ENCODE measurements at places on chromosomes 5 and 9. TPM values are rescaled to one million over a fixed set of nuclear protein-coding genes. Genes with fewer than 3 reads are reported as not detected.

The SAPCD2 gene
- total RNA-seq: 0.43 TPM

The FOXD4L5 gene
- total RNA-seq: 0.23 TPM

The CCDC183 gene
- total RNA-seq: 1.0 TPM

The PLEKHG4B gene
- not detected for total RNA-seq

The PJA2 gene
- total RNA-seq: 47.3 TPM

The APBA1 gene
- total RNA-seq: 6.6 TPM

The FAM221B gene
- total RNA-seq: not detected

DNA sequence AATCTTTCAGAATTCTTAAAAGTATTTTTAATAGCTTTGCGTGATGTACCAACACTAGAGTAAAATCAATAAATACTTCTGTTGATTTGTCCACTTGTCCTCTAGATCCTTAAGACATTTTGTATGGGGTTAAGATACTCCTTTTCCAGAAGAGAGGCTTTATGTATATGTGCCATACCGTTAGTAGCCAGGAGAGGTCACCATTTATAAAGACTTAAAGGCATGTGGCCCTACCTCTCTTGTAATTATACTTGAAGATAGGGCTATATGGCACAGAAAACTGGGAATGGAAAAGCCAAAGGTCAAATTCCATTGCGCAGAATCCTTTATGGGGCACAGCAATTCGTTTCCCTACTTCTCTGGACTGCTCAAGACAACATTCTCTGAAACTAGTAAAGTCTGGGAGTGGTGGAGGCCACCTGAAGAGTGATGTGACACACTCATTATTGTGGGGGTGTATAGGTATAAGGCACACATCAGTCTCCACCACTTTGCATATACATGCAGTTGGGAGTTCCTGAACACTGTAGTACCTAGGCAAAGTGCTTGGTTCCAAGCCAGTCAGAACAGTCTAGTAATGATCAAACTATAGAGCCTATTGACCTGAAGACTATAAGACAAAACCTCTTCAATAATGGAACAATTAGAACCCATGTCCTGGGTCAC is 140.1 kb upstream of the FBXL17 start:
- no peaks in the 10 kb centered on the region for H3K4me1 ChIP-seq
- DNase-seq: no peak
- H3K4me3 ChIP-seq: no peak overlapping the region
- no peaks in the 10 kb centered on the region for H3K27me3 ChIP-seq
- no peaks in the 10 kb centered on the region for H3K36me3 ChIP-seq

- no peaks in the 10 kb centered on the region for H3K36me3 ChIP-seq
- no peaks in the 10 kb centered on the region for H3K27me3 ChIP-seq
- H3K4me3 ChIP-seq: no peak overlapping the region
- H3K4me1 ChIP-seq: no peaks in the 10 kb centered on the region
Observed at GRCh38 chr5:94872526-94872925, 254.1 kb downstream of the SLF1 start.

DNA sequence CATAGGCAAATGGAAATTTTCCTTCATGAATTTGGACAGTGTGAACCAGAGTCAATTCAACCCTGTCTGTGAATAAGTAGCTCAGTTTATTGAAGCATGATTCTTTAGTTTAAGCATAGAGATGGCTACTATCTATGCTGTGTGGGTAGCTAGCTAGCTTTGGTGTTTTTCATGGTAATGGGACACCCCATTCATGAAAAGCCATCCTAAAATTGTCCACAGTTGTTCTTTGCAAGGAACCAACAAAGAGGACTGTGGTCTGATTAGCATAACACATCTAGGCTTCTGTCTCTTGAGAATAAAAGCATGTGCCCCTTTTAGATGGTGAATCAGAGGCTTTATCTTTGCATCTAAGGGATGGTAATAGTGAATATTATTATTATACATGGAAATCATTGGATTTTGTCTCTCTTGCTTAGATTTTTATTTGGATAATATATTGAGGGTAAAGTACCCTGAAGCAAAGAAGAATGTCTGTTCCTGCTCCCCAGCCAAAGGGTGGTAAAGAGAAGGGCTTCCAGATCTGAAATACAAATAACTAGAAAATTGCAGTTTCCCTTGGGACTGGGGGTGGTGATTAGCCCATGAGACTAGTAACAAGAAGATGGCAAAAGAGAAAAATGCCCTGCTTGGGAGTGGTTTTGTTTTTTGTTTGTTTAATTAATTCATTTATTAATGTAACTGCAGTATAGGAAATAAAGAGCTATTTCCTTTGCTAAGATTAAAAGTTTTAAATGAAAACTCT is 624.2 kb upstream of the ZNF608 start:
- H3K36me3 ChIP-seq: no peaks in the 10 kb centered on the region
- no peaks in the 10 kb centered on the region for H3K4me1 ChIP-seq
- no peak overlapping the region for H3K4me3 ChIP-seq
- H3K27ac ChIP-seq: no peak overlapping the region
- no peaks in the 10 kb centered on the region for H3K27me3 ChIP-seq

- H3K4me3 ChIP-seq: no peak overlapping the region
- peak overlapping the region; percentile 38 for H3K27ac ChIP-seq
- H3K36me3 ChIP-seq: no peaks in the 10 kb centered on the region
- DNase-seq: peak; percentile 88
Observed at GRCh38 chr5:134439210-134439654, 27.6 kb upstream of the CDKN2AIPNL start.

- peak overlapping the region; percentile 57 for H3K27ac ChIP-seq
- H3K4me1 ChIP-seq: peaks cover 79% of the 10 kb centered on the region
- no peaks in the 10 kb centered on the region for H3K36me3 ChIP-seq
- H3K27me3 ChIP-seq: no peaks in the 10 kb centered on the region
- peak overlapping the region; percentile 97 for H3K4me3 ChIP-seq
Observed at GRCh38 chr9:136687721-136688223, 515 bp upstream of the AGPAT2 start.

DNA sequence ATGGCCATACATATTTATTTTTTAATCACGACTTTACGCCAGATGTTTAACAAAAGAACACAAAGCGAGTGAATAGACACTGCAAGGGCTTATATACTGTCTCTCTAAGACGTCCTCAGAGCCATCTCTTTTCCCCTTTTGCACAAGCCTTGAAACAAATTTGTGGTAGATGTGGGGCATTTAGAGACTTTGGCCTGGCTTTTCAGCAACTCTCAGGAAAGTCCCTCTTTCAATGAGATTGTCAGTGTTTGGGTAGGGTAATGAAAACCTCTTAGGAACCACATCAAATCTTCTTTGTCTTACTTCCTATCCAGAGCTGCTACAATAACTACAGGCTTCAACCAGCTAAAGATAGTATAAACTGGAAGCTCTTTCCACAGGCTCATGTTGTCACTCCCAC is 380.0 kb downstream of the ANXA1 start:
- H3K27ac ChIP-seq: no peak overlapping the region
- no peaks in the 10 kb centered on the region for H3K4me1 ChIP-seq
- DNase-seq: no peak
- no peaks in the 10 kb centered on the region for H3K27me3 ChIP-seq
- no peaks in the 10 kb centered on the region for H3K36me3 ChIP-seq
- no peak overlapping the region for H3K4me3 ChIP-seq

DNA sequence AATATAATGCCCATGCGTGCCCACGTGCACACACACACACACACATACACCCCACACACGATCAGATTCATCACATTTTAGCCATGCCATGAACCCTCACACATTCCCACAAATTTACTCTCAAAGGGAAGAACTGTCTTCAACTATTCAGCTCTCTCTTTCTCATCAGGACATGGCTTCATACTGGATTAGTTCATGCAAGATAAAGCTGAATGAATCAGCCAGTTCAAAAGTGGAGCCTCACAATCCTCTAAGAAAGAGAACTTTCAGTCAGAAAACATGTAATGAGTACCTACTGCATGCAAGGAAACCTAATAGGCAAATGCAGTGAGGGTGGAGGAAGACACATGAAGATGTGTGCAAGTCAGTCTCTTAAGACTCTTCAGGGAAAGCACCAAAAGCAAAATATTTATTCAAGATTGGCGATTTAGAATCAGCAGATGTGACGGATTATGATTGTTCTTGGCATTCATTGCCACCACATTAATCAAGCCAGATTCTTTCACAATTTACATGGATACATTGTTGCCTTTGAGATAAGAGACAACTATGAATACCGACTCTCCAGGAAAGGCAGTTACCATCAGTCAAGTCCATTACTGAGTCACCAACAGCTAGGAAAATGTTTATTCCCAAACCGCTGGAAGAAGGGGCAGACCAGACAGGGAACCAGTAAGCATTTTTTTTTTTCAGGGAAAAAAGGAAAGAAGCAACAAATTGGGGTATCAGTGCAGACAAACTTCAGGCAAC is 30.3 kb upstream of the PUM3 start:
- no peak for DNase-seq
- H3K4me3 ChIP-seq: no peak overlapping the region
- H3K4me1 ChIP-seq: no peaks in the 10 kb centered on the region

DNA sequence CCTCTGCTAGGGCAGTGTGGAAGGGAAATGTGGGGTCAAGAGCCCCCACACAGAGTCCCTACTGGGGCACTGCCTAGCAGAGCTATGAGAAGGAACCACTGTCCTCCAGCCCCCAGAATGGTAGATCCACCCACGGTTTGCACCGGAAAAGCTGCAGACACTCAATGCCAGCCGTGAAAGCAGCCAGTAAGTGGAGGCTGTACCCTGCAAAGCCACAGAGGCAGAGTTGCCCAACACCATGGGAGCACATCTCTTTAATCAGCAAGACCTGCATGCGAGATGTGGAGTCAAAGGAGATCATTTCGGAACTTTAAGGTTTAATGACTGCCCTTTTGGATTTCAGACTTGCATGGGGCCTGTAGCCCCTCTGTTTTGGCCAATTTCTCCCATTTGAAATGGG is 52.2 kb downstream of the GKAP1 start:
- no peak overlapping the region for H3K4me3 ChIP-seq
- no peaks in the 10 kb centered on the region for H3K27me3 ChIP-seq
- no peaks in the 10 kb centered on the region for H3K4me1 ChIP-seq
- no peak for DNase-seq
- no peaks in the 10 kb centered on the region for H3K36me3 ChIP-seq

- H3K27me3 ChIP-seq: no peaks in the 10 kb centered on the region
- no peak for DNase-seq
Observed at GRCh38 chr5:36152324-36153297, 700 bp downstream of the SKP2 start.

- no peaks in the 10 kb centered on the region for H3K4me1 ChIP-seq
- DNase-seq: peak; percentile 50
- H3K27me3 ChIP-seq: no peaks in the 10 kb centered on the region
Observed at GRCh38 chr5:1054018-1054798, 45.6 kb downstream of the NKD2 start.

DNA sequence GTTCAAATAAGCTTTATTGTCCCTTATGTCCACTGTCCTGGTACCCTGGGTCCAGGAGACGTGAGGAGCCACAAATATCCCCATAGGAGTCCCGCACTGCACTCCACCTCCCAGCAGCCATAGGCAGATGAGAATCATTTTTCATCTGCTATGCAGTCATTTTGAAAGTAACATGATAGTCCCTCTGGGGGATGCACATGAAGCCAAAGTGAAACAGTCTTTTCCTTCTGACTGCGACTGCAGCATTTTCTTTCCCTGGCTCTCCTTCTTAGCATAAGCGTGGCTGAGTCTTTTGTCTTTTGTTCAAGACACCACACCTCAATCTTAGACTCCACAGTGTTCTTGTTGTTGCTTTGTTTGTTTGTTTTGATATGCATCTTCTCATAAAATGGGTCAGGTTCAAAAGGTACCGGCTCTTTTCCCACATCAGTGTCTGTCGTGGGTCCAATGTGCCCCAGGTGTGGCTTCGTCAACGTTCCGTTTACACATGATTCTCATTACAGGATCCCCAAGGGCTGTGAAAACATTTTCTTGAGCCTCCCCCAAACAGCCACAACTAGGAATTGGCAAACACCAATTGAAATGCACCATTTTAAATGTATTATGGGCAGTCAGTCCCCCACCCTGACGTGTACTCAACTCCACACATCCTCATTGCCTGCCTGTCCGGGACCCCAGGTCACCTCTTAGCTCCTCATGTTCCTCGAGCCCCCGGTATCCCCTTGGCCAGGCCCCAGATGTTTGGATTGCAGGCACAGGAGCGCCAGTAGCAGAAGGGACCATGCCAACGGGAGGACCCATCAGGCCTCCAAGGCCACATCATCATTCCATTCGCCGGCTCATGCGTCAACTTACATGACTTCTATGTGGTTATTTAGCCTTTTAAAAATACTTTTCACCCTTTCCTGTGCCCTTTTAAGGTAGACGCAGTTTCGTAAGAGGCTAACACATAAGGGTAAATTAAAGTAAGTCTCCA is 237.8 kb upstream of the DAPK1 start:
- H3K4me1 ChIP-seq: no peaks in the 10 kb centered on the region
- no peaks in the 10 kb centered on the region for H3K27me3 ChIP-seq

DNA sequence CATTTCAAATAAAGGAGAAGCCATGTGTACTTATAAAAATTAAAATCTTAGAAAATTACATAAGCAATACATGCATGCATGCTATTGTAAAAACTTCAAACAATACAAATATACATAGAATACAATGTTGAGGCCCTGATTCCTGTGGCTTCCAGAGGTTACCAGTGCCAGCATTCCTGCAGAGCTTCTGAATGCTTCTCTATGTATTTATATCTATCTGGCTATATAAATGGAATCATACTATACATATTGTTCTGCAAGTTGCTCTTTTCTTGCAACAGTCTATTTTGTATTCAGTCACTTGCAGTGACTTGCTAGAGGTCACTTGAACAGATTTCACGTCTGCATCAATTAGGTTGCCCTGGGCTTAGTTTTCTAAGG is 3.2 kb upstream of the IL12B start:
- no peak overlapping the region for H3K27ac ChIP-seq
- H3K27me3 ChIP-seq: no peaks in the 10 kb centered on the region

GRCh38 chr5:17127743-17128231 is 89.6 kb upstream of the BASP1 start:
- no peak overlapping the region for H3K4me3 ChIP-seq
- DNase-seq: no peak
- H3K36me3 ChIP-seq: no peaks in the 10 kb centered on the region
- no peaks in the 10 kb centered on the region for H3K27me3 ChIP-seq

- no peaks in the 10 kb centered on the region for H3K4me1 ChIP-seq
- H3K4me3 ChIP-seq: no peak overlapping the region
- DNase-seq: peak; percentile 63
- no peaks in the 10 kb centered on the region for H3K36me3 ChIP-seq
- H3K27me3 ChIP-seq: no peaks in the 10 kb centered on the region
Observed at GRCh38 chr5:149990518-149991376, 9.7 kb downstream of the TIGD6 start.

DNA sequence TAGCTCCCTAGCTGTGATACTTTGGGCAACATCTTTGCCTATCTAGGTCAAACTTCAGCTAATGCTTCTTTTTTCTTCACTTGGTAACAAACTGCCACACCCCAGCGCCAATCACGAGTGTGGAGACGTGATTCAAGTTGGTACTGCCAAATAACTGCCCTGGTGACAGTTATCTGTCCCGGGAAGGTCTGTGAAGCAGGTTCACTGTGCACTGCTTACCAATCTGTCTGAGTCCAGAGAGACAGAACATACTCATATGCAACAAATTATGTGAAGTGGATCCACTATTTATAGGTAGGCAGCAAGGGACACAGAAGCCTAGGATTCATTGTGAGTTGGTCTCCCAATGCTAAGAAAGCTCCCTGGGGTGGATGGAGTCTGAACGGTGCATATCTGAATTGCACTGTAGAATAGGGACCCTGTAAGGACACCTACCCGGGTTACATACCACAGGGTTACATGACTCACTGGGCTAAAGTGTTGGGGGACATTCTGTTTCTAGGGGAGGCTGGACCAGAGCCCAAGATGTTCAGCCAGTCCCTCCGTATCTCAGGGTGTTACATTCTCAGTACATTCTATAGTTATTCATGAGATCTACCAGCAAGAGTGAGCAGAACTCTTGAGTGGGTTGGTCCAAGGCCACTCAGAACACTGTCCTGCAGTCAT is 95.4 kb upstream of the STC2 start:
- H3K4me3 ChIP-seq: no peak overlapping the region
- H3K4me1 ChIP-seq: no peaks in the 10 kb centered on the region
- no peak overlapping the region for H3K27ac ChIP-seq
- no peak for DNase-seq
- H3K36me3 ChIP-seq: no peaks in the 10 kb centered on the region
